ENCODE measurements at places on chromosomes 2 and 18.

DNA sequence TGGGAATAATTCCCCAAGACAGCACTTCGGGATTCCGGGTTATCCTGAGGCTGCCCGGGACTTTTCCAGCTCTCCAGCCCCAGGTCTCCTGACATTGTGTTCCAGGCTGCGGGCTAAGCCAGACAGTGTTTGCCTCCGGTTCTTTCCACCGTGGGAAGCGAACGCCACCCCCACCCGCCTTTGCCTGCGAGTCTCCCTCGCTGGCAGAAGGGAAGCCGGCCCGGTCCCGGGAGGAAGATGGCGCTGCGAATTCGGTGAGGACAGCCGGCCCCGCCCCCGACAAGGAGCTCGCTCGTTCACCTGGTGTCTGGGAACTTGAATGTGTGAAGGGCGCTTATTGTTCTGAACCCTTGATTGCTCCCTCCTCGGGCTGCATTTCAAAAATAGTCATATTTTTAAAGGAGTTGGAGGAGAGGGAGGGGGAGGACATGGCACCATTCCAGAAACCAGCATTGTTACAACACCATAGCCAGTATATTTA lies 2.9 kb downstream of the LRATD1 start:
- no peak for DNase-seq

- no peak for DNase-seq
Measured at GRCh38 chr2:181861379-181861778, 30.2 kb upstream of the ITPRID2 start.

DNA sequence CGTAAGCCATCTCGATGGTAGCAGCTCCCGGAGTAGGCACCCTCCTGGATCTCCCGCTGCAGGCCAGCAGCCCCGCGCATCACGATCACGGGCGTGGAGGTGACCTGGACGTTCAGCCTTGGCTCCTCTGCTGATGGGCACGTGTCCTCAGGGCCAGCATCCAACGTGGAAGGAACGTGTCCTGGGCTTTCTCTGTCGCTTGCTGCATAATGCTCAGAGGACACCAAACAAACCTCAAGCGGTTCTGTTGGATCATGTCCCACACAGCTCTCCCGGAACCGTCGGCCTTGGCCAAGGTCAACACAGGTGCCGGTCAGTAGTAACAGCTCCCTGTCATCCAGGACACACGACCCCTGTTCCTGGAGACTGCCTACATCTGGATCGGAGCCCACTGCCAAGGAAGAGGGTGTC lies 23.1 kb downstream of the PASK start:
- no peak for DNase-seq

- no peak for DNase-seq
Measured at GRCh38 chr2:237754182-237754581, 44.4 kb upstream of the RBM44 start.

DNA sequence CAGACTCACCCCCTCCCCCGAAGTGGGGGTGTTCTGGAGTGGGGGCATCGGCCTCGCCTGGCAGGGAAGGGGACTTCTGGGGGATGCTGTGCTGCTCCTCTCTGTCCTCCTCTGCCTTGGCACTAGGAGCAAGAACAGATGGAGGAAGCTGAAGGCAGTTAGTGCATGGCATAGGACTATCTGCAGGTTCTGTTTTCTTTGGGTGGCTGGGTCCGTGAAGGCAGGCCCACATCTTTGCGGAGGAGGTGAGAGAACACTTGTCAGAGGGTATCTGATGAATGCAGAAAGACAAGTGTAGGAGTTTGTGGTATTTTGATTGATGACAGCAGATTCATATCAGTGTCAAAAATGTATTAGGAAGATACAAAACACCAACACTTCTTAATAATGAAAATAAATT lies 411.4 kb downstream of the TSN start:
- no peak for DNase-seq

DNA sequence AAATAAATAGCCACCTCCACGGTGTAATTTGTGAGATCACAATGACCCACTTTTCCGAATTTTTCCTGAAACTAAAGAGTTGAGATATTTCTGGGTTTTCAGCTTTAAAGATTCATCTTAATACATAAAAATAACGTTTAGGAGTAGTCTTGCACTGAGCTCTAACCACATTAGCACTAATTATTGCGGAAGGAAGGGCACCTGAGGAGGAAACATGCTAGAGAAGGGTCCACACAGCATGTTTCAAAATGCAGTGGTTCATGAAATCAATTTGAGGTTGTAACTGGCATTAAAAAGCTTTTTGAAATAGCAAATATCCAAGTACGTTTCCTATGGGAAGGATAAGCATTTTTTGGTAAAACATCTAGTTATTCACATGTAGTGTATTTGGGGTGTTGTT lies 8.4 kb downstream of the INPP4A start:
- DNase-seq = no peak

- no peak for DNase-seq
Measured at GRCh38 chr2:74439373-74439772, 2.4 kb downstream of the RTKN start.

DNA sequence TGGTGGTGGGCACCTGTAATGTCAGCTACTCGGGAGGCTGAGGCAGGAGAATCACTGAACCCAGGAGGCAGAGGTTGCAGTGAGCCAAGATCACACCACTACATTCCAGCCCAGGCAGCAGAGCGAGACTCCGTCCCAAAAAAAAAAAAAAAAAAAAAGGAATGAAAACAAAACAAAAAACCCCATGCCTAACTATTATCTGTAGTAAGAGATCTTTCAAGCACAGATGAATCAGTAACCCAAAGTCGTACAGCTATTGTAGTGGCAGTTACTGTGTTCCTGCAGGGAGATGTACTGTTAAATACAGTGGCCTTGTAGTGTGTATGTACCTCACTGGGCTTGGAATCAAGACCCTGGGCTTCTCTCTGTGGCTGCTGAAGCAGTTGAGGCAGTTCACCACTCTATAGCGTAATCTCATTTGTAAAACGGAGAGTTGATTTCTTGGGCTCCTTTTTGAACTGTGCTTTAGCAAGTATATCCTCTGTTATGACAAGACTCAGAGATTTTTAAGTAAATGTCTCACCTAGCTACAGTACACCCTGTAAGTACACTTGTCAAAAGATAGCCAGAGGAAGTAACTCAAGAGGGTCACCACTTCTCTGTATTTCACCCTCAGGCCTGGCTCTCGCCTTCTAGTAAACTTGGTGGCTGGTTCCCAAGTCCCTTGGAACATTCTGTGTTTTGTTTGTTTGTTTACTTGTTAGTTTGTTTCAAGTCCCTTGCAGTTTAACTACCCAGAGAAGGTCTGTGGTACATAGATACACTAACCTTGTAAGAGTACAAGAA lies 109.6 kb upstream of the FOSL2 start:
- no peak for DNase-seq

- no peak for DNase-seq
Measured at GRCh38 chr2:147679955-147680531, 164.8 kb upstream of the ACVR2A start.

DNA sequence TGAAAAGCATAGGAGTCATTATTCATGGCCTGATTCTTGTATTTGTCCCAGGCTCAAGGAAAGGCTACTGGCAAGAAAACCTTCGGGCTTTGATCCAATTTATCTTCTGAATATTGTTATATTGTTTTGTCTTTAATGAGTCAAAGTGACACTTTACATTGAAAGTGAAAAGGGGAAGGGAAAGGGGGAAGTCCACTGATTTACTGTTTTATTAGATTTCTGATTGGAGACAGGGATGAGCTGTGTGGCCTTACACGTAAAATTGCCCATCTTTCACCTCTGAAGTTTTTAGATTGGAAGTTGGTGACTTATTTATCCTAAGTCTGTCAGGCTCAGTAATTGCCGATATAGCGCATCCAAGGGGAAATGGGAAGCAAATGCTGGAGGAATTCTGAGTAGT lies 843.8 kb upstream of the LRRTM1 start:
- no peak for DNase-seq

DNA sequence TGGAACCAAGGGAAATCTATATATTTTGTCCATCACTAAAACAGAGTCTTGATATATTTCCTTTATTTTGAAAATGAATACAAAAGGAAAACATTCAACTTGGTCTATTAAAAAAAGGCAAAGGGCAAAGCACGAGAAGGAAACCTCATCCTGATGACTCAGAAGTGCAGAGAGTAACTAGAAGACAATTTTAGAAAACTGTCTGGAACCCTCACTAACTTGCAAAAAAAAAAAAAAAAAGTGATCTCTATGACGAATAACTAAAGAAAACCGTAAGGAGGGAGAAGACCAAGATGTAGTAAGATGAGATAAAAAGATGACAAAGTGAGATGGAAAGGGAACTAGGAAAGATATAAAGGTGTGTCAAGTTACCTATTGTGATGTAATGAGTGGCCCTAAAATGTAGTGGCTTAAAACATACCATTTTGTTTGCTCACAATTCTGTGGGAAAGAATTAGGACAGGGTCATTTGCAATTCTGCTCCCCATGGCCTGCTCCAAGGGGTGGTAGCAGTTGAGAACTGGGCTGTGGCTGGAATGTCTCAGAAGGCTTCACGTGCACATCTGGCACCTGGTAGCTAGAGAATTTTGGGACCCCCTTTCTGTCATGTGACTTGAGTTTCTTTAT lies 303.0 kb downstream of the DYSF start:
- DNase-seq = no peak

GRCh38 chr18:26536032-26536431 lies 12.3 kb downstream of the KCTD1 start:
- no peak for DNase-seq

DNA sequence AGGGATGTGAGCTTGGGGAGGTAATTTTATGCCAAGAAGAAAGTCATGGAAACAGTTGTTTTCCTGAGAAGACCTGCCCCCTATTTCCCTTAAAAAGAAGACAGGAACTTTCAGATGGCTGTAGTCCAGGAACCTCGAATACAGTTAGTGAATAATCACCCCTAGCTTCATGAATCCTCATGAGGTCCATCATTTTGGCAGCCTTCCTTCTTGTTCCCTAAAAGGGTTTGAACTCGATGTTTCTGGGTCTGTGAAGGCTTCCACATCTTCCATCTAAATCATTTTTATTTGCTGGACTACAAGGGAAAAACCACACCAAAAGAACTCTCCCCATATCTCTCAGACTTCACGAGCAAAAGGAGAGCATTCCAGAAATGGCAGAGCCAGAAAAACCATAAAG lies 290.8 kb downstream of the SLC4A3 start:
- DNase-seq = no peak

DNA sequence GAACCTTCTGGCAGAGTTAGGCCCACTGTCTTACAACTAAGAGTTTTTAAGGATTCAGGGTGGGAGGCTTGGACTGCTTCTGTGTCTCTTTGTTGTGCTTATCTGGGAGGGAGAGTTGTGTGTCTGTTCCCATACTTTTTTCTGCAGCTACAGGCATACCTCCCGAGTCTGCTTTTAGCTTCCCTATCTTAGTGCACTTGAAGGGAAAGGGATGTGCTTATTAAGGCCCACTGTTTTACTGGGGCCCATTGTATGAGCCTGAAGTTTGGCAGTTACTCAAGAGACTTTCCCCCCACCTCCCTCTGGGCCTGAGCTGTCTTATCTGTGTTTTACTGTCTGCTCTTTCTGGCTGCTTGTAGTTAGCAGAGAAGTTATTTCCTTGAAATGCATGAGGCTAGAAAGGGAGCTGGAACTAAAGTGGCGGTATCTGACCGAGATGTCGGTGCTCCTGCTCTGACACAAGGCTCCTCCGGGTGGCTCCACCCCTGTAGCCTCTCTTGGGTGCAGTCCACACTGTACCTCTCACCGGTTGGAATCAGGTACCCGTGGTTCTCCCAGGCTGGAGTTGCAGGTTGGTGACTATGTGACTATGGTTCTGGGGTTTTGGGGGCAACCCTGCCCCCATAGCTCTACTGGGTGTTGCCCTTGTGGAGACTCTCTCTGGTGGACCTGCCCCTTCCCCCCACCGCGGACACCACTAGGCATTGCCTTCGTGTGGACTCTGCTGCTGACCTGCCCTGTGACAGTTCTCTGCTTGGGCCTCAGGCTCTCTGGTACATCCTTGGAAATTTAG lies 12.9 kb downstream of the UBR3 start:
- DNase-seq = no peak

- DNase-seq = no peak
Measured at GRCh38 chr2:219643084-219643473, 15.6 kb downstream of the SLC4A3 start.

GRCh38 chr2:12434630-12435098 lies 282.1 kb upstream of the TRIB2 start:
- DNase-seq = no peak

GRCh38 chr2:208103616-208104015 lies 20.7 kb downstream of the CRYGD start:
- no peak for DNase-seq

DNA sequence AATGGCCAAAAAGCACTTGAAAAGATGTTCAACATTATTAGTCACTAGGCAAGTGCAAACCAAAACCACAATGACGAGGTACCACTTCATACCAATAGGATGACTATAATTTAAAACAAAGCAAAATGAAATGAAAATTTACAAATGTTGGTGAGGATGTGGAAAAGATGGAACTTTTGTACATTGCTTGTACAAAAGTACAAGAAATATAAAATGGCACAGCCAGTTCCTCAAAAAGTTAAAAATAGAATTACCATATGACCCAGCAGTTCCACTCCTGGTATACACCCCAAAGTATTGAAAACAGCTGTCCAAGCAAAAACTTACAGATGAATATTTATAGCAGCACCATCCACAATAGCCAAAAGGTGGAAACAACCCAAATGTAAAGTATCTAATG lies 107.8 kb upstream of the XPO1 start:
- DNase-seq = no peak

DNA sequence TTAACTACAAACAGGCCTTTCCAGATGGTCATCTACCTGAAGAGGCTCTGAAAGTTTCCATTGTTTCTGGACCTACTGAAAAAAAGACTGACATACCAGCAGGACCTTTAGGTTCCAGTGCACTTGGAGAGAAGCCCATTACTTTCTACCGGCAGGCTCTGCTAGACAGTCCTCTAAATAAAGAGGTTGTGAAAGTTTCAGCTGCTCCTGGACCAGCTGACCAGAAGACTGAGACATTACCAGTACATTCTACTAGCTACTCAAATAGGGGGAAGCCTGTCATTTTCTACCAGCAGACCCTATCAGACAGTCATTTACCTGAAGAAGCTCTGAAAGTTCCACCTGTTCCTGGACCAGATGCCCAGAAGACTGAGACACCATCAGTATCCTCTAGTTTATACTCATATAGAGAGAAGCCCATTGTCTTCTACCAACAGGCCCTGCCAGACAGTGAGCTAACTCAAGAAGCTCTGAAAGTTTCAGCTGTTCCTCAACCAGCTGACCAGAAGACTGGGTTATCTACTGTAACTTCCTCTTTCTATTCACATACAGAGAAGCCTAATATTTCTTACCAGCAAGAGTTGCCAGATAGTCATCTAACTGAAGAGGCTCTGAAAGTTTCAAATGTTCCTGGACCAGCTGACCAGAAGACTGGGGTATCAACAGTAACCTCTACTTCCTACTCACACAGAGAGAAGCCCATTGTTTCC lies 65.8 kb downstream of the ALMS1 start:
- DNase-seq = no peak

DNA sequence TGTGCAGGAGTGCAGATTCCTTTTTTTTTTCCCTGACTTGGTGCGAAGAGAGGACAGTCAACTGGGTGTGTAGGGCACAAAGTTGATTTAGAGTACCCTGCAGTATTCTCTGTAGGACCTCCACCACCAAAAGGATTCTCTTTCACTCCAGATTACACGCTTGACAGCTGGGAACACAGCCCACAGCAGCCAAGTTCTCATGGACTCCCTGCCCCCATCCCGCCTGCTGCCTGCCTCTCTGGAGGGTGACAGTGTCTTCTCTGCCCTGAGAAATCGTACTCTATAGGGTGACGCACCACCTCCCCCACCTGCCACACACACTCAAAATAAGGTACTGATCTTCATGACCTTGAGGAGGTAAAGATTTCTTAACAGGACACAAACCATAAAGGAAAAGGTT lies 26.6 kb upstream of the IHH start:
- DNase-seq = no peak

- DNase-seq = no peak
Measured at GRCh38 chr2:86260978-86261377, 61.7 kb downstream of the MRPL35 start.

- DNase-seq = no peak
Measured at GRCh38 chr18:57444301-57444759, 9.2 kb downstream of the ONECUT2 start.
